ENCODE measurements at places on chromosomes 7 and 10.
A peak's percentile ranks its signal among the peaks of the same experiment; 100 is the strongest.

DNA sequence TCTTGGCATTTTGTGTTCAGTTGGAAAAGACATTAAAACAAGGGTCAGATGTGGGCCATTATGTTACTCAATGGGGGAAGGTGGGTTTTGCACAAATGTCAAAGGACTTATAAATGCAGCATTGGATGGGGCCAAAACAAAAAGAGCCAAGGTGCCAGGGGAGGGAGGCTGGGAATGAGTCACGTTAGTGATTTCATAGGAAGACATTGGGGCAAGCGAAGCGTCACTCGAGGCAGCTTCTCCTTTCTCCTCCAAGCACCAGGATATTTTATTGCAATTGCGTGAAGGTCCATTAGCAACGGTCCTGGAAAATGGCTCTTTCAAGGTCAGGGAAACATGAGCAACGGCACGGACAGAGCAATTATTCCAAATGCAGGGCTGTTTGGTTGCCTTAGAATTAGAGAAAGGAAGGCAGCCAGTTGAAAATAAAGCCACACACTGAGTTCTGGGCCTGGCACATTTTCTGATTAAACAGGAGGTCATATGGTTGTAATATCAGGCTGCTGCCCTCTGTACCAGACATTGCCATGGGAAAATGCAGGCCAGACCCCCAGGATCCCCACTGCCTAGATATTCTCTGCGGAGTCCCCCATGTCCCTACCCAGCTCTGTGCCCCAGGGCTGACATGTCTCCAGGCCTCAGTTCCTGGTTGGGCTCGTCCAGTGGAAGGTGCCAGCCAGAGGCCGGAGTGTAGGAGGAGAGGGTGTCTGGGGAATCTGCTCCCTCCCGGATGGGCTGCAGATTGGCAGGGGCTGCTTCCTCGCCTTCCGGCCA, 63.3 kb upstream of the NANOS1 start:
- no peak for DNase-seq

GRCh38 chr10:116663342-116663741, 42.6 kb downstream of the PNLIPRP2 start:
- DNase-seq, result no peak

DNA sequence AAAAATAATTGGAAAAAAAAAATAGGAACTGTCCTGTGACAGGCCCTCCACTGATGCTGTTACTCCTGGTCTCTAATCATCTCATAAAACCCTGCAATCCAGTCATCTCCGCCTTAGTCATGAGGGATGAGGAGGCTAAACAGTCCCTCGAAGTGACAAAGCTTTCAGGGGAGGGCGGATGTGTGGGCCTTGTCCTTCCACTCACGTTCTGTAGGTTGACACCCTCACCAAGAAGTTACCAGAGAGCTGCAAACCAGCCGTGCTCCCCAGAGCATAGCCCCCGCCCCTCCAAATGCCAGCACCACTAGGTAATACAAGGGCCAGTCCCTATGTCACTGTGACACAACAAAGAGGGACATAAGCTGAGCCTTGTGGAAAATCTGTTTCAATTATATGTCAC, 11.9 kb downstream of the COBL start:
- DNase-seq, result no peak

- no peak for DNase-seq
Measured at GRCh38 chr10:127561647-127562046, 12.5 kb downstream of the NPS start.

GRCh38 chr10:131843089-131843595, 57.7 kb upstream of the PPP2R2D start:
- no peak for DNase-seq

DNA sequence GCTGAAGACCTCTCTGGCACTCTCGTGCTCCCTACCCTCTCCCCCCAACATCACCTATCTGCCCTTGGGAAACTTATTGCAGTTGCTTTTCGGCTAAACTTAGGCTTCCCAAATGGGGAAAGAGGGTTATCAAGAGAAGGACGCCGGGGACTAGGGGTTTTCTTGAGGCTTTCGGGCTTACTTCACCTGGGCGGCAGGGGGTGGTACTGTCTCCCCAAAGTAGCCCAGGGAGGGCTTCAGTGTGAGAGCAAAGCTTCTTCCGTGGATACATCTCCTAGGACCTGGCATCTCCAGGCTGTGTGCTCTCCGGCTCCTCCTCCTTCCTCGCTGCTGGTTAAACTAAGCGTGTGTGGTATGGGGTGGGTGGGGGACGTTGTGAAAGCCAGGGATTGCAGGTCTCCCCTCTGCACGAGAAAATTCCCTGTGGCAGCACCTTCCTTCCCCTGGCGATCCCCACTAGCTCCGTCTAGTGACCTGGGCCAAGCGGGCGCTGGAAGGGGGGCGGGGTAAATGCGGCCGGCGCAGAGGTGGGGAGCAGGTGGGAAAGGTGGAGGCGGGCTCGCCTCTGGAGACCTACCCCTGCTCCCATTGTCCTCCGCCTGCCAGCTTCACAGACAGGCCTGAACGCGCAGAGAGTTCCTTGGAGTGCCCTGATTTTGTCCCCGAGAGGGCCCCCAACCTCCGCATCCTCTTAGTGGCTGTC, 1.1 kb downstream of the PLXDC2 start:
- DNase-seq, result no peak

DNA sequence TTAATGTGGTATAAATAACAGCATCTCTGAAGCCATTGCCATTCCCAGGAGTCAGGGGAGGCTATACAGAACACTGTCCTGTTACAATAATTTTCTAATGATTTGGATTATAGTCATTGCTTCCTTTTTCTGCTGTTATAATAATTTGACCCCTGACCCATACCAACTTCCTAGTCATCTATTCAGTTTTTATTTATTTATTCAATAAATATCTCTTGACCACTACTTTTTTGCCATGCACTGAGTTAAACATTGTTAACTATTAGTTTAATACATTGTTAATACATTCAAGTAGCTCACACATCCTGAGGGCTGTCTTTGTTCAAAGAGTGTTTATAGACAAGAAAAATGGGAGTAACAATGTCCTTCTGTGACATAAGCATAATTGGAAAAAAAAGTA, 235.5 kb upstream of the MEOX2 start:
- no peak for DNase-seq

GRCh38 chr7:11747715-11748485, 84.1 kb downstream of the THSD7A start:
- DNase-seq, result no peak

- DNase-seq, result no peak
Measured at GRCh38 chr7:135970682-135971365, 6.3 kb downstream of the MTPN start.

GRCh38 chr10:21437770-21438382, 87.6 kb downstream of the SKIDA1 start:
- no peak for DNase-seq

- DNase-seq, result no peak
Measured at GRCh38 chr10:23367896-23368595, 23.4 kb upstream of the C10orf67 start.

DNA sequence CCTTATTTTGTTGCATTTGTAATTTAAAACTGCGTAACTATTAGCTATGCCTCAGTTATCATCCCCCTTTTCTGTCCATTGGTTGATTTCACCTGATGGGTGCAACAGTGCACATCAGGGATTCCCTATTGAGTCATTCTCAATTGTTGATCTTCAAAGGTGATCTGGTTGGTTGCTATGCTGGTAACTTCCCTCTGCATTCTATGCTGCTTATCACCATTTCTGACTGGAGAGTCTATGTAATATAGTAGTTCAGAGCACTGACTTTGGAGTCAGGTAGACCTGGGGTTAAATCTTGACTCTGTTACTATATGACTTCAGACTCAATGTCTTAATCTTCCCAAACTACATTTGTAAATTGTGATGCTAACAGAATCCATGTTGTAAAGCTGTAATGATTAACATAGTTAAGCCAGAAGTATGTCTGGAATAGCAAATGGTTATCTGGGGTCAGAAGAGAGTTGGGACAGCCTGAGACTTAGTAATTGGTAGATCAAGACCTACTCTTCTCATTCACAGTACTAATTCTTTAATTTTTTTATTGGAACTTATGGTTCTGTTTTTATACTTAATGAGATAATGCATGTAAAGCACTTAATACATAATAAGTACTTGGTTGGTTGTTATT, 38.1 kb downstream of the EXOC6 start:
- DNase-seq, result no peak

GRCh38 chr10:79418886-79419595, 26.4 kb downstream of the ZCCHC24 start:
- no peak for DNase-seq

DNA sequence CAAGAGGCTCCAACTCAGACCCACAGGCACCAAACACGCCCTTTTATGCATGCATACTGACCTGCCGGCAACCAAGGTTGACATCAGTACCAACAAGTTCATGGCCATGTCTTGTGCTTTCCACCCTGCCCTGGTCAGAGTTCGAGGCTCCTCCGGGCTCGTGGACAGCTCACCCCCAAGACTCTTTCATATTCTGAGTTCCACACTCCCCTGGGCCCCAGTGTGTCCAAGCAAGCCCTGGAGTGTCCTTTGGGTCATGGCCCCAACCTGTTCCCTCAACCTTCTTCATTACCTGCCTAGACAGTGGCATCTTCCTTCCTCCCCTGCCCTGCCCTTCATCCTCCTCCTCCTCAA, 40.5 kb downstream of the HIF1AN start:
- DNase-seq, result no peak

- no peak for DNase-seq
Measured at GRCh38 chr10:85224366-85224940, 896.1 kb downstream of the CCSER2 start.

DNA sequence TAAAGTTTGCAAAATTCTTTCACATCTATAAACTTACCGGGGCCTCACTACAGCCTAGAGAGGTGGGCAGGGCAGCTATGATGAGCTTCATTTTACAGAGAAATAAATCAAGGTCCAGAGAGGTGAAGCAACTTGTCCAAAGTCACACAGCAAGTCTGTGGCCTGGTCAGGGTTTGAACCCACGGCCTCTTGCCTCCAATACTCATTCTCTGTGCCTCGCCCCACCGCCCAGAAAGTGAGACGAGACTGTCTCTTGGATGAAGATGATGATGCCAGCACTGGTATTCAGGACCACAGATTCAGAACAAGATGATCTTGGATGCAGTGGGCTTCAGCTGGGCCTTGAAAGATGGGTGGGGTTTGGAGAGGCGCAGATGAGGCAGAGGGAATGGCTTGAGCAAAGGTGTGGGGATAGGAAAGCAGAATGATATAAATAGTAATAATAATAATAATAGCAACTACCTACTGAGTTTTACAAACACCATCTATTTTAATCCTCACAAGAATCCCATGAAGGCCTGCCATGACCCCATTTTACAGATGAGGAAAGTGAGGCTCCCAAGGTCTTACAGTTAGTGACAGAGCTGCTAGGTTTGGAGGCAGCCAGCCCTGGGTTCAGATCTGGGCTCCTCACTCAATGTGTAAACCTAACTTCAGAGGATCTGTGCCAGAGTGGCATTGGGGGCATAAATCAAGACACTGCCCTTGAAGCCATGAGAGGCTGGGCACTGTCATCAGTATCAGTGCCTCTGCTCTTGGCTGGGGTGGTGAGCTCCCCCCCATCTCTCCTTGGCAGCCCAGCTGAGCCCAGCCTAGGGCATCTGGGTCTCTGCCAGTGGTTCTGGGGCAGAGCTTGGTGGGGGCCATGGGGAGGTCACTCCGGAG, 70.0 kb downstream of the NEURL1 start:
- no peak for DNase-seq

DNA sequence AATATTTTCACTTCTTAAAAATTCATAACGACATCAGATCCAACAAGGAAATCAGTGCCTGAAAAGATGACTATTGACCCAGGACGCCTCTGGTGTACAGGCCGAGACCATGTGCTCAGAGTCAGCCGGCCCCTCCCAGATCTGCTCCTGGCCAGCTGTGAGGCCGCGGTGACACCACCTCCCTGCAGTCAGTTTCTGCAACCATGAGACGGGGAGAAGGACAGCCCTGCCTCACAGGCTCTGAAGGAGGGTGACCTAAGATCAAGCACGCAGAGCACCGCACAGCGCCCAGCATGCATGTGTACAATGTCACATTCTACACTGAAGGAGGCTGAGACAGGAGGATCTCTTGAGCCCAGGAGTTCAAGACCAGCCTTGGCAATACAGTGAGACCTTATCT, 2.6 kb upstream of the GPER1 start:
- no peak for DNase-seq

GRCh38 chr10:128287921-128288320, 161.7 kb upstream of the MKI67 start:
- no peak for DNase-seq

GRCh38 chr7:26376175-26376917, 84.7 kb downstream of the SNX10 start:
- DNase-seq, result peak; percentile 66

GRCh38 chr7:26515314-26515842, 223.7 kb downstream of the SNX10 start:
- DNase-seq, result no peak

- no peak for DNase-seq
Measured at GRCh38 chr7:69457595-69458504, 140.4 kb upstream of the AUTS2 start.

GRCh38 chr7:92432299-92432946, 14.9 kb upstream of the GATAD1 start:
- no peak for DNase-seq

DNA sequence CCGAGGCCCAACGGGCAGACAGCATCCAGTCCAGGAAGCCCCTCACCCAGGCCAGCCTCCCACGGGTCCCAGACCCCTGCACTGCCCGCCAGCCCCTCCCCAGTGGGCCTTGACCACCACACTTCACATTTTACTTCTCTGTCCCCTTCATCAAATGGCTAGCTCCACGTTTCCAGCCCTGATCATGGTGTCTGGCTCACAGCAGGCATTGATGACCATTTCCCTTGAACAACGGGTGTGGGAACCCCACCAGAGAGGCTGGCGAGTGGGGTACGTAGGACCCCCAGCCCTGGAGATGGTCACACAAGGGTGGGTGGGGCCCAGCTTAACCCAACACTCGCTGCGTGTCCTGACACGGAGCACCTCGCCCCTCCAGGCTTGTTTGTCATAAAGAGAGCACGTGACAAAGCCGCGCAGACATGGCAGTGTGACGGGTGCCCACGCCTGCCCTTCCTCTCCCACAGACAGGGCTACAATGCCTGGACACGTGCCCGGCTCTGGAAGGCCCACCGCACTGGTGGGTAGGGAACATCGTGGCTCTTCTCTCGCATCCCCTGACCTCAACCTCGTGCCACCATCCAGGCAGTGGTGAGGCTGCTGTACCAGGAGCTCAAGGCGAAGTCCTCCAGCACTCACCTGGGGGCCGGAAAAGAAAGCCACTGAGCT, 267.7 kb downstream of the MAD1L1 start:
- no peak for DNase-seq

DNA sequence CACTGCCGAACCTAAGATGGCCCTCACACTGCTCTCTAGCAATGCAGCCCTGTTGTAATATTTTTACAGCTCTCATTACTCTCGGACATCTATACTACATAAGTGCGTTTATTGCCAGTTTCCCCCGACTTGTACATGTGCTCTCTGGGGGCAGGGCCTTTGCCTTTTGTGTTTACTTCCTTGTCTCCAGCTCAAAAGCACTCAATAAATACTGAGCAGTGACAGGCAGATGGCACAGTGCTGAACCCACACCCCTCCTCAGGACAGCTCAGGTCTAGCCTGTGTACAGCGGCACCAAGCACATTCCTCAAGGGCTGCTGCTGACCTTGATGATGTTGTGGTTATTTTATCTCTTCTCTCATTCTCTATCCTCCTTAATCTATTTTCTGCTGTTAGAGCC, 68.0 kb upstream of the ELMO1 start:
- no peak for DNase-seq

GRCh38 chr7:2701832-2702593, 14.0 kb downstream of the AMZ1 start:
- no peak for DNase-seq

Data from NCI-H1930 (cell line).